ENCODE measurements at places on chromosomes 3 and 15.

DNA sequence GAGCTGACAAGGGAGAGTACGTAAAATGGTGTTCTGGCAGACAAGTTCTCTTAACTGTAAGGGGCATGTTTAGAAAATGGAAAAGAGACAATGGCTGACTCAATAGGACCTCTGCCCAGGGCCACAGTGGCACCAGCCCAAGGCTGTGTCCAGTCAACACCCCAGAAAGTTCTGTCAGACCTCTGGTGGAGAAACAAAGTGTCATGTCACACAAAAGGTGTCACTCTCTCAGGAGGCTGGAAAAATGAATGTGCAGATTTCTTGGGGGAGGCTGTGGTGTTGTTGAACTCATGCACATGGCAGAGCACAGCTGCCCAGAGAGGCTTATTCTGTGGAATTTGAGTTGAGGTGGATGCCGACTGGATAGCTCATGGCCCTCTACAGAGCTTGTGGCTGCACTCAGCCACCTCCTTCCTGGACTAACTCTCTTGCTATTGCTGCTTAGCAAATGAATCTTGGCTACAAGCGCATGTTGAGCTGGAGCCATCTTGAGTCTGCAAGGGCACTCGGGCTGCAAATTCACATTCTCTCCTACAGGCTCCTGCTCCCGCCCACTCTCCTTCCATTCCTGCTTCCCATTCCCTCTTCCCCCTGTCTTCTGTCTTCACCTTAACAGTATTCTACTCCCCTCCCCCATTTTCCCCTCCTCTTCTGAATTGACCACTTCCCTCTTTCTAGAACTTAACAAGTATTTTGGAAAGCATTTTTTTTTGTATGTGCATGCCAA, 55.8 kb upstream of the SLC7A14 start:
- no peak for DNase-seq

- no peak for DNase-seq
Observed at GRCh38 chr3:59890639-59891038, 840.8 kb upstream of the CFAP20DC start.

DNA sequence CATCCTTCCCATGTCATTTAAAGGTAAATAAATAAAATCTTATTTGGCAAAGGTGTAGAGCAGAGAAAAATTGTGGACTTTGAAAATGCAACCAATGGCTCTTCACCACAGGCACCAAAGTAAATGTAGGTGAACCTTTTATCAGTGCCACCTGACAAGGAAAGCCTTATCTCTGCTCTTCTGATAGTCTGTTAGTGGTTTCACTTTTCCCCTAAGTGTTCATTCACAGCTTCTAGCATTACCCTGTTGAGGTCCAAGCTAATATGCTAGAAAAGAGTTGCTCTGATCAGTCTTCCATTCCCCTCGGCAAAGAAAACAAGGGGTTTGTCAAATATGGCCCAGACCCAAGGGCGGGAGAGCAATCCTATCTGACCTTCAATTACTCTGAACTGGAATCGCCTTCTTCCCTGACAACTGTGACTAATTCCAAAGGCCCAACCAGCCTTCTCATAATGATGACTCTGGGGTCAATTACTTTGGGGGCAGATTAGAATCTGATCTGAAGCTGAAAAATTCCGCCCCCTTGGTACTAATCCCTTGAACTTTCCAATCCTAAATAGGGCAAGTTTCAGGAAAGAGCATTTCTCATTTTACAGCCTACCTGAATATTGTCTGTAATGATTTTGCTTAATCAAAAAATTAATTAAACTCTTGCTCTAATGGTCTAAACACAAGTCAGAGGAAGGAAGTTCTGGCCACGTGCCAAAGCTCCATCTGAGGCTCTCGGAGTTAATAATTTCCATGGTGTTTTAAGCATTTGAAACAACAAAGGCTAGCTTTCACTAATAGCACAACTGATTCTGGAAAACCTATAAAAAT, 52.4 kb downstream of the SETMAR start:
- no peak for DNase-seq

GRCh38 chr3:11910971-11911531, 64.4 kb upstream of the TAMM41 start:
- DNase-seq, result no peak

DNA sequence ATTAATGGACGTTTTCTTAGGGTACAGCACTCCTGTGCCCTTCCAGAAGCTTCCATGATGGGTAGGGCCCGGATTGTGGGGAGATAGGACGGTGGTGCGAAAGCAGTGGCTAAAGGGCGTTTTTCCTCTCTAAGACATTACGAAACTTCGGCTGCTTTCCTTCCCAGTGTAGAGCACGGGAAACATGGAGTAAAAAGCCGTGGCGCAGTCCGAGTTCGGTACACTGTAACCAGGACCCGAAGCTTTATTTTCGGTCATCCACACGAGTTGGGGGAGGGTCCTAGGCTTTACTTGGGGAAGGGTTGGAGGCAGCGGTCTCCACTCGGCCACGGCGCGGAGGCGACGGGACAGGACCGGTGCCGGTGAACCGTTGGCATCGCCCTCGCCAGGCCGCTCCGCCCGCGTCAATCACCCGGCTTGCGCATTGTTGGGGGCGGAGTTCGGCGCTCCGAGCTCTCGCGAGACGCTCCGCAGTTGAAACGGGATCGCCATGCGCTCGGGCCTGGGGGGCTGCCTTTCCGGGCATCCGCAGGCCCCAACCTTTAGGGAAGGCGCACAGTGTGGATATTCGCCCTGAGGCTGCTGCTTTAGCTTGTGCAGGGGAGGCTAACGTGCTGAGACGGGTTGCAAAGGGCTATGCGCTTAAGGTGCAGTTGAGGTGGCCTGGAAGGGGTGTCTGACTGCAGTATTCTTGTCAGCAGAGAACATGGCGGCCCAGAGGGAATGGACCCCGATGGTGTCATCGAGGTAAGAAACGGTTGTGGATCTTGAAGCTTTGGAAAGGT, 546 bp downstream of the EIF4A2 start:
- DNase-seq, result peak; percentile 31

DNA sequence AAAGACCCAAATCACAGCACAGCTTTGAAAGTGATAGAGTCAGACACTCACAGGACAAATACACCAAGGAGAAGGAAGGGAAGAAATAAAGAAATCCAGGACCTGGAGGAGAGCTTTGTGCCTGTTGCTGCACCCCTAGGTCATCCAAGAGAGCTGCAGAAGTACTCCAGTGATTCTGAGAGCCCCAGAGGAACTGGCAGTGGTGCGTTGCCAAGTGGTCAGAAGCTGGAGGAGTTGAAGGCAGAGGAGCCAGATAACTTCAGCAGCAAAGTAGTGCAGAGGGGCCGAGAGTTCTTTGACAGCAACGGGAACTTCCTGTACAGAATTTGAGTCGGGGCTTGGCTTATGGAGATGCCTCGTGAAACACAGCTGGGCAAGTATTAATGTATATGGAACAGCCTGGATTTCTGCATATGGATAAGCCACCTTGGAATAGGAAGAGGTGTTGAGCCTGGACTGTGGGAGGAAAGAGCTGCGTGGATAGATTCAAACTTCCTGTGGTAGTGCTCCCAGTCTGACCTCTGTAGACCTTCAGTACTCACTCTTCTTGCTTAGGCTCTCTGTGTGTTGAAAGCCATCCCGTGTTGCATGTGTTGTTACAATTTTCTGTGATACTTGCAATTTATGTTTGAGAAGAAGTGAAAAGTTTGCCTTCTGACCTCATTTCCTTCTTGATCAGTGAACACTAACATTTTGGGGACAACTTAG, 6.1 kb downstream of the NGRN start:
- DNase-seq, result no peak

DNA sequence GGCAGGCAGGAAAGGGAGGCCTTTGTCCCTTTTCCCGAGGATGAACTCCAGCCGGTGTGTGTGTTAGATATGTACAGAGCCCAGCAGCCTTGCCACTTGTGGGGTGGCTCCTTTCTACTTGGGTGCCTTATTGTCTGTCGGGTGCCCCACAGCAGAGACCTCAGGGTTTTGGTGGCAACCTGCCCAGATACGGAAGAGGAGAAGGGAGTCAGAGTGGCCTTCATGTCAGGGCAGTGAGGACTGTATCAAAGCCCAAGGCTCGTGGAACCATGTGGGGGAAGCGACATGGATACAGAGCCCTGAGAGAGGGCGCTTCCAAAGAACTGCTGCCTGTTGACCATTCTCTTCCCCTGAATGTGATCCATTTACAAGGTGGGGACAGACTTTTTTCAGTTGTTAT, 166.2 kb downstream of the SLCO3A1 start:
- no peak for DNase-seq

GRCh38 chr15:87355946-87356345, 900.6 kb downstream of the NTRK3 start:
- no peak for DNase-seq

- no peak for DNase-seq
Observed at GRCh38 chr3:108985844-108986243, 32.2 kb upstream of the GUCA1C start.

GRCh38 chr15:45906230-45906629, 271.4 kb downstream of the SQOR start:
- DNase-seq, result no peak

DNA sequence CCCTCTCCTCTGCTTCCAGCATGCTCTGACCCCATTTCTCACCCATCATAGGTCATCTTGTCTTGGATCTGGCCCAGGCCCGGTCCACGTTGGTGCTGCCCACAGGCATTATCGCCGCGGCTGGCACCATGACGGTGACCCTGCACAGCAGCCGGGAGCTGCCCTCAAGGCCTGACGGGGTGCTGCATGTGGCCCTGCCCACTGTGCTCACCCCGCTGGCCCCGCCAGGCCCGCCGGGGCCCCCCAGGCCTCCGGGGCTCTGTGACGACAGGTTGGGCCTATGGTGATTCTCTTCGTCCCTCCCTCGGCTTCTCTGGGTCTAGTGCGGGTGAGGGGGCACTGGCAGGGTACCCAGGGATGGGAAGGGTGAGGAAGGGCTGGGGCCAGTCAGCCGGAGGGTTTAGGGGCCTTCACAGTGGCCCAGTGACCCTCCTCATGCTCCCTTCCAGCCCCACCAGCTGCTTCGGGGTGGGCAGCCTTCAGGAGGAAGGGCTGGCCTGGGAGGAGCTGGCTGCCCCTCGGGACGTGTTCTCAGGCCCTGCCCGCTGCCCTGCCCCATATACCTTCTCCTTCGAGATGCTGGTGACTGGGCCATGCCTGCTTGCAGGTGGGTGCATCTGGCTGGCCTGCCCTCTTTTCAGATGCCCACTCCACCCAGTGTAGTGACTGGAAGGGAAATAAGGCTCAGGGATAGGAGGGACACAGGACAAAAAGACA, 3.9 kb downstream of the VWA5B2 start:
- DNase-seq, result no peak

- no peak for DNase-seq
Observed at GRCh38 chr3:39513791-39514369, 46.4 kb downstream of the MOBP start.

- no peak for DNase-seq
Observed at GRCh38 chr3:42683875-42684598, 1.3 kb upstream of the KLHL40 start.

- no peak for DNase-seq
Observed at GRCh38 chr15:36903195-36903594, 197.2 kb downstream of the MEIS2 start.

- DNase-seq, result no peak
Observed at GRCh38 chr3:131711114-131711768, 208.5 kb upstream of the MRPL3 start.

DNA sequence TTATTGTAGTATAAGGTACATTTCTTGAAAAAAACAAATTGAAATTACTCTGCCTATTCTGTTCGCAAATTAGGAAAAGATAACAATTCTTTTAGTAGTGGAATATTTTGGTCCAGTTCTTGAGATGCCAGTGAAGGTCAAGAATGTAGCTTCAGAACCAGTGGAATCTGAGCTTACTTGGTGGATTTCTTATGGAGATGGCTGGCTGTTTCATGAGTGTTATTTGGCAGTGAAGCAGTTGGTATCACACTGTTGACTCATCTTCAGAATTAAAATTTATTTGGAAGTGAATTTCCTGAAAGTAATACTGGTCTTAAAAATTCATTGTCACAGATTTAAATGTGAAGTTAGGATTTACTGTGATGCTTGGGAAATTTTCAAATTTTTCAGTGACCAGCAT, 19.1 kb downstream of the RNF13 start:
- no peak for DNase-seq

- no peak for DNase-seq
Observed at GRCh38 chr3:111246967-111247760, 175.5 kb downstream of the NECTIN3 start.

All from GDM1 (cell line).